ENCODE measurements at places on chromosomes 5 and 9. TPM values are rescaled to one million over a fixed set of nuclear protein-coding genes. Genes with fewer than 3 reads are reported as not detected.

PSD2 gene
- not detected for total RNA-seq

GRCh38 chr5:90368454-90369246 lies 40.9 kb downstream of the CETN3 start:
- DNase-seq, result no peak

- no peak for DNase-seq
These were observed 85.1 kb downstream of the NDUFAF2 start for GRCh38 chr5:61030163-61030482.

- DNase-seq, result no peak
These were observed 188.7 kb upstream of the S1PR3 start for GRCh38 chr9:88802533-88802932.

GRCh38 chr5:139925650-139926640 lies 117.2 kb downstream of the NRG2 start:
- DNase-seq, result no peak

GRCh38 chr9:91824601-91825305 lies 125.3 kb downstream of the ROR2 start:
- DNase-seq, result no peak

GRCh38 chr5:61991866-61992265 lies 314.1 kb upstream of the KIF2A start:
- DNase-seq, result no peak

GRCh38 chr9:99019510-99020331 lies 76.0 kb downstream of the COL15A1 start:
- DNase-seq, result no peak

- no peak for DNase-seq
These were observed 76.3 kb downstream of the MUSK start for GRCh38 chr9:110744715-110745384.

DNA sequence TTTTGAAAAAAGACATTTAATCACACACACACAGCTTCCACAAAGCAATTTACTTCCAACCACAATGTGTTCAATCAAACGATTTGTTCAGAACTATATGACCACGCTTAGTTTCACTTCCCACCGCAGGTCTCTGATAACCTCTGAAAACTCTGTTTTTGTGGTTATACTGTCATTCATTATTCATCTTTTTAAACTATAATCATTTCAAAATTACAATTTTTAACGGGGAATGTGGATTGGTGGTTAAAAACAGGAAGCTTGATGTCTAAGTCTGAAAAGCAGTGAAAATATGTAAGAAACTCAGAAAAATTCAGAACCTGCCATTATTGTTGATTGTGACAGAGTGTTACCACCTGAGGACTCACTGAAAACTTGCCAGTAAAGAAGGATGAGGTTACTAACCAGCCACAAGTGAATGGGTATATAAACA lies 12.7 kb upstream of the TMEM174 start:
- DNase-seq, result peak; percentile 78

GRCh38 chr9:114720086-114720676 lies 38.2 kb upstream of the TEX48 start:
- DNase-seq, result no peak

- DNase-seq, result no peak
These were observed 102.5 kb downstream of the SPATA31D1 start for GRCh38 chr9:82091100-82091499.
